ENCODE measurements at places on chromosomes 1 and 21.

DNA sequence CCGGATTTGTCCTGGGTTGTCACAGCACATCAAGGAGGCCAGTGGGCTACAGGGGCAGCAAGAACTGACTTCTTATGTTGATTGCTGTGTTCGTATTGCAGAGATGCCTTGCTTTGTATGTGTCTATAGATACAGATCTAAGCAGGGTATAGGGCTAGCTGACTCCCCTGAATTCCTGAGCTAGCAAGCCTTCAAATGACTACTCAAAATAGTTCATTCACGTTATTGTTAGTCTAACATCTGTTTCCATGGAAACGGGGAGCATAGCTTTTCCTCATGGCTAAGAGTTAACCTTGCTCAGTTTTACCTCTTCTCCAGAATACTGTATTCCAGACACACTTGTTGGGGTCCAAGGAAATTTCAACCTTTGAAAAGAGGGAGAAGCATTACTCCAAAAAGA lies 24.1 kb downstream of the TRIM45 start:
- DNase-seq: no peak

DNA sequence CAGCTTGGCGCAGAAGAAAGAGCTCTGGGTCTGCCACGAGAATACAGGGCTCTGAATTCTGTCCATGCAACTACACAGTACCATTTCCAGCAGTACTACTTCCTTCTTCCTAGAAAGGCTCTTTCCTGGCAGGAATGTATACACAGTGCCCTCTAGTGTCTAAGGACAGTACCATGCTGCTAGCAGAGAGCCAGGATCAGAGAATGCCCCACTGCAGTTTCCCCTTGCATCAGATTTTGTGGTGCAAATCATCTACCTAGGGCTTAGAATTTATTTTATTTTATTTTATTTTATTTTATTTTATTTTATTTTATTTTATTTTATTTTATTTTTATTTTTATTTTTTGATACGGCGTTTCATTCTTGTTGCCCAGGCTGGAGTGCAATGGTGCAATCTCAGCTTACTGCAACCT lies 50.8 kb downstream of the PAX7 start:
- DNase-seq: peak; percentile 36

- no peak for DNase-seq
These were observed 3.0 kb upstream of the THAP3 start for GRCh38 chr1:6621429-6622391.

GRCh38 chr1:107277022-107277421 lies 136.2 kb downstream of the NTNG1 start:
- peak; percentile 71 for DNase-seq

GRCh38 chr1:201408176-201408833 lies 9.2 kb upstream of the LAD1 start:
- peak; percentile 65 for DNase-seq

- no peak for DNase-seq
These were observed 10.0 kb upstream of the OTUD3 start for GRCh38 chr1:19872190-19872589.

DNA sequence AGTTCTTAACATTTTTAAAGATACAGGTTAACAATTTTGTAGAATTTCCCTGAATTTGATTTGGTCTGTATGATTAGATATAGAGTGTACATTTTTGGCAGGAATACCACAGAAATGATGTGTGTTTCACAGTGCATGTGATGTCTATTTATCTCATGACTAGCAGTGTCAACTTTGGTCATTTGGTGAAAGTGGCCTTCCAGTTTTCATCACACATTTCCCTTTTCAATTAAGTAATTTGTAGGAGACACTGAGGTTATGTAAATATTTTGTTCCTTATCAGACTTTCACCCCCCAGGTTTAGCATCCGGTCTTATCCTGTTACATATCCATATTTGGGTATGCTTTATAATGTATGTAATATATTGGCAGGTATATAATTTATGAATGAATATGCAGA lies 41.8 kb downstream of the MAP3K7CL start:
- DNase-seq: no peak

DNA sequence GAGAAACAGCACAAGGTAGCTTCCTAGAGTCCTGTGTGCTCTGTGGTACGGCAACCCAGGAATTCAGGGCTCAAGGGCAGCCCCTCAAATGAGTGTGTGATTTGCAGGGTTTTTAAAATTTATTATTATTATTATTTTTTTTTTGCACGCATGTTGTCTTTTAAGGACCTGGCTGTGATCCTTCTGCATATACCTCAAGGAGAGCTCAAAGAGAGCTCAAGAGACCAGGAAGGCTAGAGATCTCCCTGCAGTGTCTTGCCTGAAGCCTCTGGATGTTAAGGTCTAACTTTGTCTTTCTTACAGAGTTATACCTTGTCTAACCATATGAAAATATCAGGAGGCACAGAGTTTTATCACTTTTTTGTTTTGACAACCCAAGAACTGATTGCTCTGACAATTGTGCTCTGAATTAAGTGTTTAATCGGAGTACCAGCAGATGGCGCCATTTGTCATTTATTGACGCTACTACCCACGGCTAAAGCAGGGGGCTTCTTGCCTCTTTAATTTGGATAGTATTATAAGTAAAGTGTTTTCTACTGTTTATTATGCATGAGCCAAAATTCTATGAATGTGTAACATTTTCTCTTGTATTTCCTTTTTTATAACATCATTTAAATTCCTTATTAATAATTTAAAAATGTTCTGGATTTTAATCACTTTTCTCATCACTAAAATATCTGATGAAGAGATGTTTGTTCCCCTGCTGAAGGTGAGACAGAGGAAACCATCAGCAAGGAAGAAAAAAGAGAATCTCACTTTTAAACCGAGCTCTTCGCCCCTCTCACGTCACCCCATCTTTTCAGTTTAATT lies 35.8 kb upstream of the LMO4 start:
- DNase-seq: peak; percentile 55

DNA sequence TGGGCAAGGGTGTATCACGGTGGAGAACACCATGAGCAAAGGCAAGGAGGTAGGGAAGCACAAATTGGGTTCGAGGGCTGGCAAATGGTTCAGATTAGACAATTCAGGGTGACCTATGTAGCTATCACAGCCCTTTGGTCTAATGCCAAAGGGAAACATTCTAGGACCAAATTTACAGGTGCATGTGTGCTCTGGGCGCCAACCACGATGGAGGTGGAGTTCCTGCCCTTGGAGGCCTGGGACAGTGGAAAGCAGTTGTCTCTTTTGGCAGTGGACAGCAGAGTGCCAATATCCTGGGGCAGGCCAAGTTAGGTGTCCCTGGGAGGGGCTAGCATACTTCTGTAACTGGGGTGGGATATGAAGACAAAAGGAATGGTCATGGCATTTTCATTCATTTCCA lies 40.1 kb downstream of the IGFN1 start:
- no peak for DNase-seq

GRCh38 chr1:200907611-200908097 lies 13.0 kb downstream of the INAVA start:
- DNase-seq: no peak

DNA sequence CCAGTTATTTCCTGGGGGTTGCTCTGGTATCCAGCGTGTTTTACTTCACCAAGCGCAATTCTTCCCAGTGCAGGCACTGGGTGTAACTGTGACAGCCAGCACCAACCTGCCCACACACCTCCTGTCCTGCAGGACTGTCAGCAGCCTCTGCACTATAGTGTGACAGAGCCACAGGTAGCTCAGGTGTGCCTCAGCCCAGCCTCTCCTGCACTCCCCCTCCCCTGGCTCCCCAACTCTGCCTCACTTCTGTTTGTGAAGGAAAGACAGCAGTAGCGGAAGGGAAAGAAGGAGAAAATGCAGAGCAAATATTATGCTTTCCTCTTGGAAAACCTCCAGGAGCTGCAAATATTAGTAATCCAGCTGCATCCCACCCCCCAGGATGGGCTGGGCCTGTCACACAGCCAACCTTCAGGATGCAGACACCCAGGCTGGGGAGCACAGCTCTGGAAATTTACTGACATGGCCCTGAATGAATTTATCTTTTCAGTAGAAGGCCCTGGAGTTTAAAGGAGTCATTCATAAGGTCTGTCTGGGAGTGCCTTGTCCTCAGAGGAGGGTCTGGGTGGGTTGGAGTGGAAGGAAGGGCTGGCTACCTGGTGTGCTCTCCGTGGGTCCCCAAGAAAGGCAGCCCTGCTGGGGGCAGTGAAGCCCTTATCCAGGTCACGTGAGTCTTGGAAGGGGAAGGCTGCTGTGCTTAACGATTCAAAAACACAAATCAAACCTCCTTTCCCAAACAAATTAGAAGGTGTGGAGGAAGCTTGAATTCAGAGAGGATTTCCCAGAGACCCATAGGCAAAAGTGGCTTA lies 20.9 kb downstream of the CAPN2 start:
- DNase-seq: no peak

- no peak for DNase-seq
These were observed 22.4 kb upstream of the BCAR3 start for GRCh38 chr1:93704052-93704451.

GRCh38 chr1:52472384-52472783 lies 68.0 kb downstream of the PRPF38A start:
- no peak for DNase-seq

DNA sequence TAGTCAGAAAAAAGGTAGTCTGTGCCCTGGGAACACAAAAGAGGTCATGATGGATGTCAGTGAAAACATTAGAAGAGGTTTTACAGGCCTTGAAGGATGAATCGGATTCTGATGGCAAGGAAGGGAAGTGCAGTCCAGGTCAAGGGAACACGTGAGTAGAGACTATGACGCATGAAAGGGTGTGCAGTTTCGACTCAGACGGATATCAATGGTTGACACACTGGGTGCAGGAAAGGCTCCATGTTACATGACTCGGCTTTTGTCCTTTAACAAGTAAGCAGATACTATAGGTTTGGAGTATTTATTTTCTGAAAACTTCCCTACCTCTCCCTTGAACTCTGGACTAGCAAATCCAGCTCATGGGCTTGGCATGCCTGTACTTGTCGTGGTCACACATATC lies 55.3 kb downstream of the SEC16B start:
- DNase-seq: no peak

DNA sequence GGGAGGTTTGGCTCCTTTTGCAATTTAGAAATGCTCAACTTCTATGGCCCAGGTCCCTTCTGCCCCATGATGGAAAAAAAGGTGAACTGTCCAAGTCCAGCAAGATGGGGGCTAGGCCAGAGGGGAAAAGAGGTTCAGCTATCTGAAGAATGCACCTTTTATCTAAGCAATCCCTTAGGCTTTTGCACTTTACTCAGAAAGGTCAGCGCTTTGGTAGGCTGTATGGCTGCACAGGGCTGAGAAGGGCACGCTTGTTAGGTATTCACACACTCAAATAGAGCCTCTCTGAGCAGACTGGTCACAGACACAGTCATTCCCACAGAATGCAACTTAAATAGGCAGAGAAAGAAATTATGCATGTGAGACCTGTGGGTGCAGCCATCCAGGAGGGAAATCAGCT lies 31.0 kb downstream of the KANK4 start:
- no peak for DNase-seq

- DNase-seq: no peak
These were observed 61.3 kb downstream of the OVGP1 start for GRCh38 chr1:111366256-111366655.

- DNase-seq: peak; percentile 51
These were observed 40.2 kb upstream of the MACF1 start for GRCh38 chr1:39164256-39164655.

DNA sequence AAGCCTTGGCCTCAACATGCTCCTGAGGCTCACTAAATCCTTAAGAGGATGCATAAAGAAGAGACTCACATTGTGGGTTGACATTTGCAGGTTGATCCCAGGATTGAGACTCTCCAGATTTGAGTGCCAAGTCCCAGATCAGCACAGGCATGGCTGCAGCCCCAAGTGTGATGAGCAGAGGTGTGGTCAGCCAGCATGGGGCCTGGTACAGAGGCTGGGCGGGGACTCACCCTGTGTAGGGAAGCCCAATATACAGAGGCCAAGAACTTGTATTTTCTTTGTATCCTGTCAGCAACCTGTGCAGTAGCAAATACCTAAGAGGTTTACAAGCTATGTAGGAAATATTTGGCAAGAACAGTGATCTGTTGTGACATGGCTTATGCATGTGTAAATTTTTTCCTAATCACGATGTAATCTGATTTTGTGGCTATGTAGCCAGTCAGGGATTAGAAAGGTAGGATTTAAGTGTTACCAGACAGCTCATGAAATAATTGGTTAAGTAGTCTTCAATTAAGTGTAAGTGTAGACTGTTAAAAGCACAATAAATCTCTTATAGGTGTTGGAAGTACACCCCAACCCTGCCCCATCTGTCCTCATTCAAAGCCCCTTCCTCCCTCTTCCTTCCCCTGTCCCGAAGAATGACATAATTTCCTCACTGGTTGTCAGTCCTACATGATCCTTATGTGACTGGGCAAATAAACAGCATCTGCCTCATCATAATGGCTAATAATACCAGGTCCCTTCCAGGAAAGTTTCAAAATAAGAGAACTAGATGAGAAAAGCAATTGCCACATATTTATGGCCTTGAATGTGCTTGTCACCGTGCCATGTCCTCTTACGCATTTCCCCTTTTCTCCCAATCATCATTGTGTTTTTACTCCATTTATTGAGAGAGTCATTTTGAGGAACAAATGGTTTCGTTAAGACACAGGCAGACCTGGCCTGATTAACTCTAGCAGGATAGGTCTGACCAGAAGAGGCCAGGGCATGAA lies 120.9 kb downstream of the HLX start:
- no peak for DNase-seq

DNA sequence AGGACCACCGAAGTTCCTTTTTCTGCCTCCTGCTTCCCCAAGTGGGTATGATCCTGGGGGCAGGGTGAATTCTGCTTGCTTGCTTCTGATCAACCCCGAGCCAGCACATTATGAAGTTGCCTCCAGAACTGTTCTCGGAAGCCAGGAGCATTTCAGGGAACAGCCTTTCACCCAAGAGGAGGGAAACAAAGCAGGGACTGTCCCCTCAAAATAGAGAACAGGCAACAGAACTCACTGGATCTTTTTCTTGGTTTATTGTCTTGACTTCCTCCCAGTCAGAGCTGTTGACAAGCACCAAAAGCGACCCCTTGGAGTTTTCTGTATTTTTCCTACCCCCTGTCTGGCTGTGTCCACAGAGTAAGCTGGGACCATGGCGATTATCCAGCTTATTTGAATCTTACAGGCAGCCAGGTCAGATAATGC lies 258.3 kb upstream of the SGIP1 start:
- peak; percentile 36 for DNase-seq

DNA sequence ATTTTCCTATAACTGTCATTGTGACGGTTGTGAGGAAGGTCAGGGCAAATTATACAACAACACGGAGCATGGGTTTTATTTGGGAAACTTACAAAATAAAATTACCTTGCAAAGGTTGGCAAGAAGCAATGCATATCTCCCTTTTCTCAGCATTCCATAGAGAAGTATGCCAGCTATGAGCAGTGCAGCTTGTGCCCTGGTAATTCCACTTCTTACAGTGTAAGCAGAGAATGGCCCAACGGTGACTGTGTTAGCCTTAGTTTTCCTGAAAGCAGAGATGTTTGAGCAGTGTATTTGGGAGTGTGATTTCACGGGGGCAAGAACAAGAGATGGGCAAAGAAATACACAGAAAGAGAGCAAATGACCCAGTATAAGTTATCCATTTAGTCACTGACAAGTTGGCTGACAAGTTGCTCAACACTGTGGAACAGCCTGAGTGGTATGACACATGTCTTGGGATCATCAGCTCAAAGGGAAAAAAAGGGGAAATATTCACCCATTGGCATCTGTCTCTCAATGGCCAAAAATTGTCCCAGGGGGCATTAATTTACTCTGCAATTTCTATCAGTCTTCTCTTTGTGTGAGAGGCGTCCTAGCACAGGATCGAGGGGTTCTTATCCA lies 210.9 kb upstream of the NRIP1 start:
- no peak for DNase-seq
